NCI-H1092 treated with DMSO at 0.1 percent for 48 hours (cell line): ENCODE measurements at places on chromosomes 11 and 22.
A peak's percentile ranks its signal among the peaks of the same experiment; 100 is the strongest.

DNA sequence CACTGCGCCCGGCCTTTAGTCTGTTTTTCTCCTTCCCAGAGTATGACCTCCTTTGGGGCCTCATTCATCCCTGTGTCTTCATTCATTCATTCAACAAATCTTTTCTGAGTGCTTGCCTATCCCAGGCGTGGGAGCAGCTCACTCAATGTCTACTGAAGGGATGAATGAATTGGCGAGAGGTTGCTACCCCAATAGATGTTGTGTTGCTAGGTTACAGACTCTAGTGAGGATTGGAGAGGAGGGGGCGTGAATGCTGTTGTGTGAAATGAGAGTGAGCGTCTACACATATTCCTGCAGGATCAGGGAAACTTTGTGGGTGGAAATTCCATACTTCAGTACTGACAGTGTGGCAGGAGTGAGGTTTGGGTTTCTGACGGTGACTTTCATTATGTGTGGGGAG, 55.5 kb upstream of the EP300 start:
- no peak for DNase-seq

DNA sequence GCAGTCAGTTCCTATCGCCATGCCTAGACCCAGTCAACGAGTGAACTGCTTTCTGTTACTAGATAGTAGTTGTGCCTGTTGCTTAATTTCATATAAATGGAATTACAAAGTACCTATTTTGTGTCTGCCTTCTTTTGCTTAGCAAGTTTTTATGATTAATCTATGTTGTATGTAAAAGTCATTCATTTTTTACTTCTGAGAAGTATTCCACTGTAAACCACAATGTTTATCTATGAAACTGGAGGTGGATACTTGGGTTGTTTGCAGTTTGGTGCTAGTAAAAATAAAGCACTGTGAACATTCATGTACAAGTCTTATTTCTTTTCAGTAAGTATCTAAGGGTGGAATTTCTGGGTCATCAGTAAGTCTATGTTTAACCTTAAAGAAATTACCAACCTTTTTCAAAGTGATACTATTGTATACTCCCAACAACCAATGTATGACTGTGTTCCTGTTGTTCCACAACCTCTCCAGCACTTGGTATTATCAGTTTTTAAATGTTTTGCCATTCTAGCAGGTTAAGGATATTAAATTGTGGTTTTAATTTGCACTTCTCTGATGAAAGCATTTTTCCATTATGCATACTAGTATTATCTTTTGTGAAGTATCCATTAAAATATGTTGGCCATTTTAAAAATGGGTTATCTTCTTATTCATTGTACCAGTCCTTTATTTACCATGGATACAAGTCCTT, 68.2 kb downstream of the DNAJC24 start:
- no peak for DNase-seq

DNA sequence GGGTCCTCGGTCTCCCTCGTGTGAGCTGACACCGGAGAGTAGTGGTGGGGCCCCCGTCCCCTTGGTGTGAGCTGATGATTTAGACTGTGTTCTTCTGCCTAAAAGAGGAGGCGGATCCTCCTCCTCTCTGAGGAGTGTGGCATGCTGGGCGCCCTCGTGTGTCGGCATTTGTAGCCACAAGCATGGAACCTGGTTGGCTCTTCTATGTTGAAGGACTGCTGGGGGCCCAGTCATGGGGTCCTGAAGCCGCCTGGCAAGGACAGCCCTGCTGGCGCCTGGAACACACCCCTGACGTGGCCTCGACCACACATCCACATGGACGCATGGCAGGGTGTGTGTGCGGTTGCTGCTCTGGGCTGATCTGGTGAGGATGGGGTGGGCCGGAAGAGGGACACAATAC, 50.2 kb downstream of the AP2A2 start:
- no peak for DNase-seq

DNA sequence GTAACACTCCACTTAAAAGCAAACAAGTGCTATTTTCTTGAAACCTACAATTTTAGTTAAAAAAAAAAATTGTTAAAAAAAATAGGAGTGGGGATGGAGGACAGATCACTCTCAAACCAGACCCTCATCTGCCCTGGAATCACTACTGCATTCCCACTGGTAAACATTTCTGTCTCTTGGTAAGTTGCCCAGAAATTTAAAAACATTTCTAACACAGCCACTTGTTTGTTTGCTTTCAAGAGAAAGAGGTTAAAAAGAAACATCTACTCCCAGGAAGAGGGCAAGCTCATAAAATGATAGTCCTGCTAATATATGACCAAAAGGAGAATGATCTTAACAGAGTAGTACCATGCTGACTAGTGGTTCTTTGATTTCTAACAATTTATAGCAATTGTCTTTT, 83.3 kb downstream of the SGSM3 start:
- DNase-seq: no peak

- no peak for DNase-seq
These were observed 9.2 kb downstream of the RHBDD3 start for GRCh38 chr22:29258407-29259252.

DNA sequence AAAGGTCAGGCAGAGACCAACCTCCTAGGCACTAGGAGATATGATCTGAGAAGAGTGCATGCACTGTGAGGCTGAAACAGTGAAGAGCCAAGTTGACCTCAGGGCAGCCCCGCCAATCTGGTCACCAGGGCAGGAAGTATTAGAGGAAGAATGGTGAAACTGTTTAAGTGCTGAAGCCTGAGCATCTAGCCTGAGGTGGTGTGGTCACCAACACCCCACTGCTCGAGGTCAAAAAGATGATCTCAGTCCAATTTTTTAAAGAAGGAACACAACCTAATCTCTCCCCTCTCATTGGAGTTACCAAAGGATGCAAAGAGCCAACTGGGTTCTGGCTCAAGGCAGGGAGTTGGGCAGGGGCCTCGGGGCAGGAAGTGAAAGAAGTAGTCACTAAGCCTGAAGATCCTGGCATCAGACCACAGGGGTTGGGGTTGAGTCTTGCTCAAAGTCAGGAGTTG, 4.0 kb downstream of the APBB1 start:
- DNase-seq: no peak

- no peak for DNase-seq
These were observed 87.2 kb downstream of the CWF19L2 start for GRCh38 chr11:107370390-107370789.

DNA sequence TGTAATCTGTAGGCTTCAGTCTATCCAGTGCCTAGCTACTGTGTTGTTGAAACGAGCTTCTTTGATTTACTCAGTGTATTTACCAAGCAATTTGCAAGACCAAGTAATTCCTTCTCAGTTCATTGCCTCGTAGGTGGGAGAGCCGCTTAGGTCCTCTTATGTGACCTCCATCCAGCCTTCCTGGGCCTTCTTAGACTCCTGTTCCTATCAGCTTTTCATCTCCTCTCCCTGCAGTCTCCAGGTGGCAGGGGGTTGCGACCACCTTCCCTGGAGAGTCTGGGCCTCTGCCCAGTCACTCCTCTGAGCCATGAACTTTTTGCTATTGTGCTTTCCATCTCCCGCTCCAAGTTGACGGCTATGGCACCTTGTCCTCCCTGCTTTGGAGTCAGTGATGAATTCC, 251.8 kb downstream of the KIRREL3 start:
- DNase-seq: no peak

DNA sequence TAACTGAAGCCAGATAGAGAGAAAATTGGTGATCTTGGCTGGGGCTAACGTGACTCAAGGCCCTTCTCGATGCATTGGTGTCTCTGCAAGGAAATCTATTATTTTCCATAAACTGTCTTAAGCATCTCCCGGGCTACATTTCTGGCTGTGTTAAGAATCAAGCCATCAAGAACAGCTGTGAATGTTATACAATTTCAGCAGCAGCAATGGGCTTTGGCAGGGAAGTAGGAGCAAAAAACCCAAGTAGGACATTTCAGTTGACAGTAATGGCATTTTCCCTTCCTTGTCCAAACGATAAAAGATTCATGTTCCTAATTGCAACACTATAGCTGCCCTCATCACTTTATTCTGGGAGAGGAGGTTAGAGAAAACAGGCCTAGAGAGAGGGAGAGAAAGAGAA, 335.0 kb downstream of the CADM1 start:
- DNase-seq: no peak

GRCh38 chr11:113667801-113668200, 38.3 kb downstream of the TMPRSS5 start:
- no peak for DNase-seq

- DNase-seq: no peak
These were observed 1402.6 kb upstream of the TENM4 start for GRCh38 chr11:80843266-80843974.

DNA sequence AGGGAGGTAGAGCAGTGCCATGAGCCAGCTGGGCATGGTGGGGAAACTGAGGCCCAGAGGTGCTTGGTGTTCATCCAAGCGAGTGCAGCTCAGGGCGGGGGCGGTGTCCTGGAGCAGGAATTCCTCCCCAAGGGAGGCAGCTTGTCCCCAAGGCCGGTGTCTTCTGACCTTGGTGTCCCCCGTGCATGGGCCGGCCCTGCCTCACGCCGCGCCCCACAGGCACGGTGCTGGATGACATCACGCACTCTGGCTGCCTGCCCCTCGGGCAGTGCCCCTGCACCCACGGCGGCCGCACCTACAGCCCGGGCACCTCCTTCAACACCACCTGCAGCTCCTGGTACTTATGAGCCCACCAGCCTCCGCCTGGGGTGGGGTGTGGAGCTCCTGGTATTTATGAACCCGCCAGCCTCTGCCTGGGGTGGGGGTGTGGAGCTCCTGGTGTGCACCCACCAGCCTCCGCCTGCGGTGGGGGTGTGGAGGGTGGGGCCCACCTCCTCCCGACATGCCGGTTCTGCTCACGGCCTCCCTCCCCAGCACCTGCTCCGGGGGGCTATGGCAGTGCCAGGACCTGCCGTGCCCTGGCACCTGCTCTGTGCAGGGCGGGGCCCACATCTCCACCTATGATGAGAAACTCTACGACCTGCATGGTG, 6.7 kb downstream of the MUC5B start:
- DNase-seq: no peak

- no peak for DNase-seq
These were observed 5.2 kb downstream of the TSPAN4 start for GRCh38 chr11:847876-848275.

DNA sequence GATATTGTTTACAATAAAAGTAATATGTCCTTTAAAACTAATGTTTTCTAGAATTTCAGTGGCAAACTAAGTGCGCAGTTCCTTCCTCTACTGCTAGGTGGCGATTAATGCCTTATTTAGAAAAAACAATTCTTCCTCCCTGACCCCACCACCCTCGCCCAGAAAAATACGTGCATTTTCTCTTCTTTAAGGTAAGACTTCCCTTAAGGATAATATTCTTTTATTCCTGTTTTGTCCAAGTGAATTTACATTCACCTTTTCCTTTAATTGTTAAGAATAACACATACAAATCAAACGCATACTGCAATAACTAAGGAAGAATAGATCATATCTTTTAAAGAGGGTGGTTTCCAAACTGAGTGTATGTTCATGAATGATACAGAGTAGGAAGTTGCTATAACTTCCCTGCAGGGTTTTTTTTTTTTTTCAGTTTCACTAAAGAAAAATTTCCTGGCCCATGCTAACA, 17.0 kb upstream of the PSMA1 start:
- DNase-seq: peak; percentile 24

GRCh38 chr11:7186190-7186589, 65.5 kb upstream of the SYT9 start:
- DNase-seq: no peak

DNA sequence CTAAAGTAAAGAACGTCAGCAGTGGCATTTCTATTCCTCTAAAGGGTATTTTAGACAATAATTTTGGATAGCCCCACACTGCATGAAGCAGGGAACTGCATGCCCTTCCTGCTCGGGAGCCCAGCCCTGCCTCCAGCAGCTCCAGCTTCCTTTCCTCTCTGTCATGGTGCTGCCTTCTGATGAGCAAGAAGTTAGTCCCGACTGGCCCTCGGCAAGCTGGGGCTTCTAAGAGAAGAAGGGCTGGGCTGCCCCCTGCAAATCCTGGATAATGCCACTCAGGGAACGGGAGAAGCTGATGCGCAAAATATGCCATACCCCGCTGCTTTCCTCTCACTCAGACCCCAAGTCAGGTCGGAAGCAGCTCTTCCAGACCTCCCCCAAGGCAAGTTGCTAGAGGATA, 296.4 kb downstream of the ETS1 start:
- no peak for DNase-seq

- peak; percentile 60 for DNase-seq
These were observed 718.8 kb downstream of the CNTN5 start for GRCh38 chr11:99739464-99740089.

DNA sequence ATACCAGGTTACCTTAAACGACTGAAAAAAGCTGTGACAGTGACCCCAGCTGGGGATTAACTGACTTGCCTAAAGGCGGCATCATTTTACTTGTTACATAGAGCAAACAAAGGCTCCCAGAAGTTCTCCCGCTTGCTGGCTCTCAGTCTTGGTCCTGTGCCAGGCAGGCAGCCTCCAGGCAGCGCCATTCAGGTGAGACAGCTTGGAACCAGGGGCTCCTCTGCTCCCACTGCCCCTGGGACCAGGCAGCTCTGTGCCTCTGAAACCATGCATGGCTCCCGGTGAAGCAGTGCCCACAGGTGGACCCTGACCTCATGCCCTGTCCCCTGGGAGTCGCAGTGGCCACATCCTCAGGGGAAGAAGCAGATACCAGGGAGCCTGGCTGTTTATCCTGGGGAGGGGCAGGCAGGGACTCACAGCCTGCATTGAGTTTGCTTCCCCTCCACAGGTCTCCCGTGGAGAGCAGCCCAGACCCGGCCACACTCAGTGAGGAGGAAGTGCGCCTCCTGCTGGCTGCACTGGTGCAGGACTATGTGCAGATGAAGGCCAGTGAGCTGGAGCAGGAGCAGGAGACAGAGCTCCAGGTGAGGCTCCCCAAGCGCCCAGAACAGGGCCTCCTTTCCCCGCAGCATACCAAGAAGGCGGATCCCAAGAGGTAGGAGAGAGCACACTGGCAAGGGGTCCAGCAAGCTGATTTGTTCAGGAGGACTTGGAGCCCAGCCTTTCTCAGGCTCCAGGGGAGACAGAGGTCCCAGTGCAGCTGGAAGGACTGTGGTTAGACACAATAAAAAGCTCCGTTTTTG, 15.6 kb upstream of the CYP2R1 start:
- peak; percentile 62 for DNase-seq

GRCh38 chr22:29037340-29037932, 24.2 kb downstream of the C22orf31 start:
- DNase-seq: peak; percentile 63

- no peak for DNase-seq
These were observed 14.1 kb downstream of the CSDC2 start for GRCh38 chr22:41574847-41575381.

GRCh38 chr11:35082321-35083180, 56.4 kb upstream of the CD44 start:
- DNase-seq: no peak

- no peak for DNase-seq
These were observed 5.9 kb upstream of the MRGPRF start for GRCh38 chr11:69018924-69019323.

GRCh38 chr11:44582641-44583352, 17.3 kb downstream of the CD82 start:
- DNase-seq: no peak

DNA sequence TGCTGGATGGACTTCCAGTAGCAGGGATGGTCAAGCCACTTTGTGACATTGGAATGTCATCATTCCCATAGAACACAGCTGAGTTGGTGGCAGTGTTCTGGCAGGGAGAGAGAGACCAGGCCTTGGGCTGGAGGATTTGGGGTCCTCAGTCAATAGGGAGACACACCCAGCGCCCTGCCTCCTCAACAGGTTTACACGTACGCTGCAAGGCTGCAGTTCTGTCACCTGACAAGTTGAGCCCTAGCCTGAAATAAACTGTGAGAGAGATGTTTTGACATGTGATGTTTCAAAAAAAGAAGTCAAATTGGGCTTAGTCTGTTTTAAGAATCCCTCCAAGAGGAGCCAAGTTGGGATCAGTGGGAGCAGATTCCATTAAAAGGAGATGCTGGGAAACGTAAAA, 42.9 kb upstream of the CRYBB3 start:
- no peak for DNase-seq
